ENCODE measurements at places on chromosomes 2 and 18.

GRCh38 chr2:43197588-43197896 is 28.9 kb downstream of the ZFP36L2 start:
- DNase-seq: no peak

GRCh38 chr18:50030146-50030545 is 164.8 kb downstream of the MYO5B start:
- DNase-seq: no peak

DNA sequence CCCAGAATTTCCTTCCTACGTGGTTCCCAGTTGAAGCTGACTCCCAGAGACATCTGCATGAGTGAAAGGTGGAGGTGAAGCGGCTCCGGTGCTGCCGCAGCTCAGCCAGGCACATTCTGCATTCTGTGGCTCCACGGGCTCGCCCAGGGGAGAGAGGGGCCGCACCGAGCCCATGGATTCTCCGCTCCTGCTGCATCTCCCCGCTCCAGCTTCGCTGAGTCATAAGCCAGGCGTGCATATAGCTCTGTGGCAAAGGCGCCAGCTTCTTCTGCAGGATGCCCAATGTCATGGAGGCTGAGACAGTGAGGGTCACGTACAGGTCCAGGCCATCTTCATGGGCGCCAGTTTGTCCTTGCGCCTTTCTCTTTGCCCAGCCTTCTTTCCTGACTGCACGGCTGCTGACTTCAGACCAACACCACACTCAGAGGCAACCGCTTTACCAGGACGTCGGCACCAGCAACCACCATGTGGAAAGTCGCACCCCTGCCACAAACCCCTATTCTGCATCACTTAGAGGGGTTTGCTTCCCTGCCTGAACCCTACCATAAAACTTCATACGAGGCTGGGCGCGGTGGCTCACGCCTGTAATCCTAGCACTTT is 215.7 kb downstream of the MGAT5 start:
- no peak for DNase-seq

GRCh38 chr18:58520969-58521368 is 107.9 kb downstream of the ALPK2 start:
- no peak for DNase-seq

DNA sequence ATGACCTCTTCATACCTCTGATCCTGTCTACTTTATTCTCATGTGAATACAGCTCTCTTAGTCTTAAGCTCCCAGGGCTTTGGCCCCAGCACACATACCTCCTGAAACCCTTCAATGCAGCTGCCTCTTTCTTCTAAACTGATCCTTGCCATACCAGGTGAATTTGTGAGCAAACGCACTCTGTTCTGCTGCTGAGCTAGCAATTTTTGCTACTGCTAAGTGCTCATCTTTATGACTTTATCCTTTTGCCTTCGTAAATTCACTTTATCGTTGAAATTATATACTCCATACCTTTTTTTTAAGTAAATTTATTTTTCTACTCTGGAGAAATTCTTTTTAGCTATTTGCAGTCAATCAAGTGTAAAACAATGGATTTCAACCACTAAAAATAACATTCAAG is 287.7 kb downstream of the CMPK2 start:
- no peak for DNase-seq

- DNase-seq: no peak
These were observed 18.1 kb downstream of the SMAD2 start for GRCh38 chr18:47912343-47912742.

DNA sequence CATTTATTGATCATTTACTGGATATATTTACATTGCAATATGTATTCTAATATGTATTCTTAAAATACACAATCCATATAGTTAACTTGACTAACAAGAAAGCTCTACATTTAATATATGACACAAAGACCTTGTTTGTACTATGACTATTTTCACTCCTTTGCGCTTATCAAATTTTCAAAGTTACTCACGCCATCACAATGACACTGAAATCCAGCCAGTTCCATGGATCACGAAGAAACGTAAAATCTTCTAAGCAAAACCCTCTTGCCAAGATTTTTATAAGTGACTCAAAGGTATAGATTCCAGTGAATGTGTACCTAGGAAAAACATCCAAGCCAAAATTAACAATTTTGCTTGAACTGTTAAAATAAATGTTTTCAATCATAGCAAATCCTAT is 39.6 kb downstream of the SCN3A start:
- no peak for DNase-seq

DNA sequence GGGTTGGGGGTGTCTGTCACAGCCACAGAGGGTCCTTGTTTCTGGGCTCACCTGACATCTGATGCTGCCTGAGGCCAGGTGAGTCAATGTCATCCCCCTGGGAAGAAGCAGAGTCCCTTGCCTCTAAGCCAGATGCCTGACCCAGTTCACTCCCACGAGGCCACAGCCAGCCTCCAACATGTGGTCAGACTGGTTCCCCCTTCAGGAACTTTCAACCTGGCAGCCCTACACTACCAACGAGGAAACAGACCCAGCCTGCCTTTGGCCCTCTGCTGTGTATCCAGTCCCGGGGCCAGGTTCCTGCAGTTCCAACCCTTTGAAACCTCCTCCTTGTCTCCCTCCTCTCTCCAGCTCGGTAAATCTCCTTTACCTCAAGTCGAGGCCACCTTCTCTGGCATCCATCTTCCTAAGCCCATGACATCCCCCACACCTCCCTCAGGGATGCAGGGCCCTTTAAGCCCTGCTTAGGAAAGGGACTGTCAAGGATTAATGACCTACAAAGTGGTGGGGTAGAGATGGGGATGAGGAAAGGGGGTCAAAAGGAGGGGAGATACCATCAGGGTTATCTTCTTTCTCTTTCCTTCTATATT is 49.2 kb upstream of the SMAD2 start:
- no peak for DNase-seq

- DNase-seq: no peak
These were observed 100.1 kb upstream of the APCDD1 start for GRCh38 chr18:10354241-10354811.

DNA sequence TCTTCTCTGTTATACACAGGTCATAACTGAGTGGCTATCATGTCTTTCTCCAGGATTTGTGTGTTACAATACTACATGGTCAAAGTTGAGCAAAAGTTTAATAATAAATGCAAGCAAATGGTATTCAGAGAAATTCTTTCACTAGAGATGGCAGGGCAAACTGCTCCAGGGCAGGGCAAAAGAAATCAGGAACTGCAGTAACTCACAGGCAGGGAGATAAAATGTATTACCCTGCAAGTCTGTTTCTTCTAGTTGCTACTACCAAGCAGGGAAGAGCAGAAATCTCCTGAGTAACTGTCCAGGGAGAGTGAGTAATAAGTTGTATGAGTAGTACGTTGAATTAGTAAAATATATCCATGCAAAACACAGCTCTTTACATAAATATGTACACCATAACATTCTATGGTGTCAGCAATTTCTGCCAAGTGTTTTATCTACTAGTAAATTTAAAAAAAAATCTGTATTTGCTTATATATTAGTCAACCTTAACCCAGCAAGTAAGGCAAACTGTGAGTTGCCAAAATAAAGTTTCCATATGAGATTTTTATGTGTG is 404.1 kb downstream of the ZEB2 start:
- DNase-seq: no peak

DNA sequence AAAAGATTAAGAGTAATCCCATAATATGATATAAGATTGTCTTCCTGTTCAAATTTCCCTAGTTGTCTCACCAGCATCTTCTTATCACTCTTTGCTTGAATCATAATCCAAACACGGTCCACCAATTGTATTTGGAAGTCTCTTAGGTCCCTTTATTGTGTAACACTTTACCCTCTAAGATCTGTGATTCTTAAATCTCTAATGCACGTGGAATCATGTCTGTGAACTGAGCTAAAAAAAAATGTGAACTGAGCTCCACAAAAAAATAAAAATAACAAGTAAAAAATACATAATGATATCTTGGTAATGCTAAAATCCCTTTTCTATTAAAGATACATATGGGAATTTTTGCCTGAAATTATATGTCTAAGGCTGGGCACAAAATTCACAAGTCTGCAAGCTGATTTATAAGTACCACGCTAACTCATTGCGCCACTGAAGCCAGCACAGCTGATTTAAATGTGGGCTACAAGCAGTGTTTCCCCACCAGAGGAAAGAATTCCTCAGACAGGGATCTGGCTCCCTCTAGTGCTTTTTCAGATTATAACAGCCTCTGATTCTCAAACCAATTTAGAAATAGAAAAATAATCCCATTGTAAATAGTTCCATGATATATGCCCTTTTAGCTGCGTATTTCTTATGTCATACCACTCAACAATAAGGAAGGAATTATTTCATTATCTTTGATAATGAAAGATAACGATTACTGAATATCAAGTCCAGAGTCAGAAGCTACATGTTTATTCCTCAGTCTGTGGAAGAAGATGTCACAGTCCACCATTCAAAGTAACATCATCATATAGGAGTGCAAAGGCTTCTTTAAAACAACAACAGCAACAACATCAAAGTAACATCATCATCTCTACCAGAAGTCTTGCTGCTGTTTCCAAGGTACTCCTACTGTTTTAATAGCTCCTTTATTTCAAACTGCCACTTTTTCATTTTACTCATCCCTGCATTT is 22.9 kb downstream of the RBM43 start:
- DNase-seq: no peak

- DNase-seq: no peak
These were observed 133.7 kb upstream of the HNRNPA3 start for GRCh38 chr2:177078855-177079254.

DNA sequence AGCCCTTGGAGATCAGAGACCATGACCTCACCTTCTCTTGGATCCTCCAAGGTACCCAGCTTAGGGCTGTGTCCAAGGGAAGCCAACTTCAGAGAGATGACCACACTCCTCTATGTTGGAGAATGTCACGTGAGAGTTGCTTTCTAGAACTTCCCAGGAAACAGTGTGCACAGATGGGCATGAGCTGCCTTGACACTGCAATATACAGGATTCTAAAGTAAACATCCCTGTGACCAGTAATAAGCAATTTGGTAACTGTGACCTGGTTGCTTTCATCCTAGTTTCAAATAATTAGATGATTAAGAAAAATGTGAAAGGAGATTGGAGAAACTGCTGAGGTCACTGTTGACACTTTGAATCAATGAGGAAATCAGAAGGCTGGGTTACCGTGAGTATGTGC is 181.1 kb upstream of the EPAS1 start:
- DNase-seq: no peak

- DNase-seq: no peak
These were observed 216.5 kb upstream of the SLC8A1 start for GRCh38 chr2:40668425-40668824.

GRCh38 chr2:170571612-170572011 is 143.5 kb upstream of the SP5 start:
- DNase-seq: no peak

- no peak for DNase-seq
These were observed 42.7 kb downstream of the COLEC12 start for GRCh38 chr18:457521-458412.

- DNase-seq: no peak
These were observed 20.5 kb downstream of the ADAM17 start for GRCh38 chr2:9535177-9535576.

GRCh38 chr2:185202381-185202780 is 536.2 kb upstream of the FSIP2 start:
- no peak for DNase-seq

- no peak for DNase-seq
These were observed 167.9 kb downstream of the FBXO15 start for GRCh38 chr18:73979742-73980141.

Measured in stimulated activated CD8-positive, alpha-beta memory T cell treated with anti-CD3 and anti-CD28 coated beads, Interleukin-7, amount 100 ng/mL, for 1 hour (primary cell).